Anterior cingulate cortex (tissue), 58 donors: ENCODE measurements at places on chromosomes 1 and 21.

DNA sequence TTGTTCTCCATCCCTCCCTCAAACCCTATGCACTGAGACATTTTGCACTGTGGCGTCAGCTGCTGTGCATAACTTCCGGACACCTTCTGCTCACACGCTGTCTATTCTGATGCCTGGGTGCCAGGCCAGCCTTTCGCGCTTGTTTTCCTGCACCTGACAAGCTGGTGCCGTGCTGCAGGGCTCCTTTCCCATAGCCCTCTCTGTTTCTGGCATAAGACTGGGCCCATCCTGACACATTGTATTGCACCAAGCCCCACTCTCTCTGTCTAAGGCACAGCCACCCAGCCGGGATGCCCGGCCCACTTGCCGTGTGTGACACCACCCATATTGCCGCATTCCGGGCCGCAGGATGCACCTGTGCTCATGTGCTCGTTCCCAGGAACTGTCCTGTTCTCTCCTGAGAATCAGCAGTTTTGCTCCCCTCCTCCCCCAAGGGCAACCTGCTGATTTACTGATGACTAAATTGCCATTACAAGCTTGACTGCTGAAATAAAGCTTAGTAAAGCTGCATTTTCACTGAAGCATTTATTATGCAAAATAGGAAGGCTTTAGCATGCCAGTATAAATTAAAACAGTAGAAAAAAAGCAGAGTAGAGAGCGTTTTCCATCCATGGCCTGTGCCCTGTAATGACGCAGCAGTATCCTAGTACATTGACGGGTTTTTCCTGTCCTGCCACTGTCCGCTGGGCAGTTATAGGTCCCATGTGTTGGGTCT, 88.0 kb downstream of the CD247 start:
- DNase-seq, result no peak

- DNase-seq, result no peak
These were observed 95.3 kb upstream of the ACTRT2 start for GRCh38 chr1:2925918-2926317.

GRCh38 chr21:29195981-29196669, 65.7 kb downstream of the MAP3K7CL start:
- DNase-seq, result no peak

GRCh38 chr21:8992731-8993174, 1528.6 kb upstream of the TPTE start:
- no peak for DNase-seq

- DNase-seq, result no peak
These were observed 109.9 kb downstream of the KIAA0319L start for GRCh38 chr1:35447278-35447677.
